ENCODE measurements at places on chromosomes 4 and X. TPM values are rescaled to one million over a fixed set of nuclear protein-coding genes. Genes with fewer than 3 reads are reported as not detected.

DNA sequence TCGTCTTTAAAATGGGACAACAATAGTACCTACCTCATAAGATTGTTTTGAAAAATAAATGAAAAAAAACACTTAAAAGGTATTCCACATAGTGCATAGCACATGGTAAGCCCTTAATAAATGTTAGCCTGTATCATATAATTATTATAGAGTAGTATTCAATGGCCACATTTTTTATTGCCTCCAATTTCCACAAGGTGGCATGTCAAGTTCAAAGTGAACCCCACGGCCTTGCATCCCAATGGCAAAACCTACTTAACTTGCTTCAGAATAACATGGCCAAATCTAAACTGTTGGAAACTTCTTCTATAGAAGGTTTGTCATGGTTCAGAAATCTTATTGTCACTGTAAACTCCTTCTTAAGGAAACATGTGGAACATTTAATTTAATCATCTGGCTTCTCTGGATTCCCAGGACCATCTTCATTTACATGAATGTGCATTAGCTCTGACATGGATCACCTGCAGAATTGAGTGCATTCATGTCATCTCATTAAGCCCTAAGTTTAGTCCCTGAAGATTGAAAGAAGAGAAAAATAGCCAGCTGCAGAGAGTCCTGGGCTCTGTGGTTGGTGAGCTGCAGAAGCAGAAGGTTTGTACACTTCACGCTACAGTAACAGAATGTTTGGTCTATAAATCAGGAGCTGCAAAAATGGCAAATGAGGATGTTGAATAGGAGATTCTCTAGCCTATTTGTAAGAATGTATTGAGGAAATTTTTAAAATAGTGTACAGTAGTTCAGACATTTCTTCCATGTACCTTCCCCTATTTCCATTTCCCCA, 61.0 kb downstream of the ANXA3 start:
- no peak for DNase-seq

DNA sequence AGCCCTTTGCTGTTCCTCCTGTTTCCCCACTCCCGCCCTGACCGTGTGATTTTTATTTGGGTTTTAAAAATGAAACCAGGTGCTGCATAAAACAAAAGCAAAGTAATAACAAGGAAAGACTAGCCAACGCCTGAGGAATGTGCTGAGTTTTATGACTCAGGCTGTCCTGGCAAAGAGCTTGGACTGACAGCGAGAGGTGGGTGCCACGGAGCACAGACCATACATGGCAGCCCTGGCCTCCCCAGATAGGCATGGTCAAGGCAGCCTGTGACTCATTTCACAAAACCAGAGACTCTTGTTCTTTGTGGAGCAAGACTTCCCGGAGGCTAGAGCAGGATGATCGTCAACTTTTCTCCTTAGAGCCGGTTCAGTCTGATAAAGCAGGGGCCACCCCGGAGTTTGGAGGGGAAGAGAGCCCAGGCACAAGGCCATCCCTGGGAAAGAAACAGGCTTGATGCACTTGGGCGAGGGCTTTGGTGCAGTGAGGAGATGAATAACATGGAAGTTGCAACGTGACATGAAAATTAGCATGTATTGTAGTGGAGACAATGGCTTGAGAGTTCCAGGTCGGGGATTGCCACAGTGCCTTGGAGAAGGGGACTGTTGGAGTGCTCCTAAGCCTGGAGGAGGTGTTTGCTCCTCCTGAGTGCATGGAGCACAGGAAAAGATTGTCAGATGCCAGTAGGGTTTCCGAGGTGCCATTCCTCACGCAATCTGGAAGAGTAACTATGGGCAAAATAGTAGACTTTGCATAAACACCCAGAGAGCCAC, 54.8 kb downstream of the C4orf51 start:
- no peak for DNase-seq

DNA sequence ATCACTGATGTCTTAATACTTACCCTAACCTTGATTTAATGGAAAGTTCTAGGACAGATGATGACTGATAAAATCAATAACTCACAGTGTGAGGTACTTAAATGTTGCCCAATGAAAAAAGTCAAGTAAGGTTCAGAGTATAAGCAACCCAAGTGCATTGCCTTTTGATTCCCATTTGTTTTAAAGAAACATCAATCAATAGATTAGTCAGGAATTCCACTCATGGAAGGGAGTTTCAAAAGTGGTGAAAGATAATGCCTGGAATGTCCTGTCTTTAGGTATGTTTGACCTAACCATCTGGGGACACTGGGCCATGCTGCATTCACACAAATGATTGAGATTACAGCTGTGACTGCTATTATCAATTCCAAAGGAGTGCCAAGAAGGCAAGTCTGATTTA, 259.7 kb downstream of the PPARGC1A start:
- DNase-seq: no peak

KCTD8 gene
- not detected for total RNA-seq

Measured in mesenteric fat pad (tissue), 1 donor.